ENCODE measurements at places on chromosomes 13 and 19.
A peak's percentile ranks its signal among the peaks of the same experiment; 100 is the strongest.

DNA sequence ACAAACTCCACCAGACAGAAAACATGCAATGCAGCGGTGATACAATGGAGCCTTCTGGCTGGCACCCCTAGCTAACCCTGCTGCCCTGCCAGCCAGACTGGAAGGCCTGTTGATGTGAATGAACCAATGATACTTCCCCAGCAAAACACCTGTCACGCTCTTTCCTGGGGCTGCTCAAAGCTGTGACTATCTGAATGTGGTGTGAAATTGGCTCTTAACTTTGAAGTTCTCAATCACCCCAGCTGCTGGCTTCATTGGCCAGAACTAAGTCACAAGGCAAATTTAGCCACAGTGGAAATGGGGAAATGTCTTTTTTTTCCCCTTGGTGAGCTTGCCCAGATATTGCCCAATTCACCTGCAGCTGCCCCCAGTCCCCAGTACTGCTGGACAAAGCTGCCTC lies 147.3 kb downstream of the SLC7A1 start:
- DNase-seq, result no peak

DNA sequence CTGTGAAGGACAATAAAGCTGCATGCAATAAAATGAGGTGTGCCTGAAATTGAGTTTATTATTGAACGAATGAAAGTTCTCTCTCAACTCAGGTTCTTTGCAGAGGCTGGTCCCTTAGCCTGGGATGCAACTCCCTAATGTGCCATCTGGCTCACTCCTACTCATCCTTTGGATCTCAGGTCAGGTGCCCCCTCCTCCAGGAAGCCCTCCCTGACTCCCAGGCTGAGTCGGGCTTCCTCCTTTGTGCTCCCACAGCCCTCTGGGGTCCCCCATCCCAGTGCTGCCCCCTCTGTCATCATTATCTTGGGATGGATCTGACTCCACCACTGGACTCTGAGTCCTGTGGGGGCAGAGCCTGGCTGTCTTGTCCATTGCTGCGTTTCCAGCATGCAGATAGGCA lies 2.7 kb upstream of the IRGC start:
- no peak for DNase-seq

GRCh38 chr13:46572752-46573431 lies 19.9 kb downstream of the LRCH1 start:
- no peak for DNase-seq

- DNase-seq, result no peak
These were observed 52.6 kb upstream of the RCBTB2 start for GRCh38 chr13:48585456-48585840.

- no peak for DNase-seq
These were observed 7.5 kb upstream of the ADAMTS10 start for GRCh38 chr19:8617984-8618383.

DNA sequence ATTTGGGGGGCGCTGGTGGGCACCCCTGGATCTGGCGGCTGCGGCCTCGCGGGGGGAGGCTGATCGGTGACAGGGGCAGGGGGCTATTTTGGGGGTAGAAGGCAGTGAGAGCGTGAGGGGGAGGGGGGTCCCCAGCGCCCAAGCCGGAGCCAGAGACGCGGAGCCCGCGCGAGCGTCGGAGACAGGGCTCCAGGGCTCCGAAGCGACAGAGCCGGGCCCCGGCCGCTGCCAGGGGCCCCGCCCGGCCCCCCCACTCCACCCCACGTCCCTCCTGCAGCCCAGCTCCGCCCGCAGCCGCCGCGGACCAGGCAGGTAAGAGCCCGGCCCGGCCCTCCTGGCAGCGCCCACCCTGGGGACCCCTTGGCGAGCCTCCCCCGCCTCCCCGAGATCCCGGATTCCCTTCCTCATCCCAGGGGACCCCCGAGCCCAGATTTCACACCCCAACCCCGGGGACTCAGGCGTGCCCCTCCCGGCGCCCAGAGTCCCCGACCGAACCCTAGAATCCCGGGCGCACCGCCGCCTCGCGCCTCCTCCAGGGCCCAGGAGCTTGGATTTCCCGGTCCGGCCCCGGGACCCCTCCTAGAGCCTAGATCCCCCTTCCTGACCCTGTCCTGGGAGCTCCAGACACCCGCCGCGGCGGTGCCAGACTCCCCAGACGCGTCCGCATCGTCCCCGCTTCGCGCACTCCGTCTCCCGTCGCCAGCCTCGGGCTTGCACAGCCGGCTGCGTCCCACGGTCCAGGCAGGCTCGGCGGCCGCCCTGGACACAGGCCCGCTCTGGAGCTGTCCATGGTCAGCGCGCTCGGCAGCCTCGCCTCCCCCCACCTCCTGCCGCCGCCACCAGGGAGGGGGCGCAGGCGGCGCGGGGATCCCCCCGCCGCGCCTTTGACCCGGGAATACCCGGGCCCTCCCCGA lies at the start of gene PPFIA3:
PPFIA3 (plus strand) TSS at position 134 of the 914 bp plus-strand sequence. CDS start 8,330 bp downstream, outside the sequence.
- DNase-seq, result peak; percentile 24

DNA sequence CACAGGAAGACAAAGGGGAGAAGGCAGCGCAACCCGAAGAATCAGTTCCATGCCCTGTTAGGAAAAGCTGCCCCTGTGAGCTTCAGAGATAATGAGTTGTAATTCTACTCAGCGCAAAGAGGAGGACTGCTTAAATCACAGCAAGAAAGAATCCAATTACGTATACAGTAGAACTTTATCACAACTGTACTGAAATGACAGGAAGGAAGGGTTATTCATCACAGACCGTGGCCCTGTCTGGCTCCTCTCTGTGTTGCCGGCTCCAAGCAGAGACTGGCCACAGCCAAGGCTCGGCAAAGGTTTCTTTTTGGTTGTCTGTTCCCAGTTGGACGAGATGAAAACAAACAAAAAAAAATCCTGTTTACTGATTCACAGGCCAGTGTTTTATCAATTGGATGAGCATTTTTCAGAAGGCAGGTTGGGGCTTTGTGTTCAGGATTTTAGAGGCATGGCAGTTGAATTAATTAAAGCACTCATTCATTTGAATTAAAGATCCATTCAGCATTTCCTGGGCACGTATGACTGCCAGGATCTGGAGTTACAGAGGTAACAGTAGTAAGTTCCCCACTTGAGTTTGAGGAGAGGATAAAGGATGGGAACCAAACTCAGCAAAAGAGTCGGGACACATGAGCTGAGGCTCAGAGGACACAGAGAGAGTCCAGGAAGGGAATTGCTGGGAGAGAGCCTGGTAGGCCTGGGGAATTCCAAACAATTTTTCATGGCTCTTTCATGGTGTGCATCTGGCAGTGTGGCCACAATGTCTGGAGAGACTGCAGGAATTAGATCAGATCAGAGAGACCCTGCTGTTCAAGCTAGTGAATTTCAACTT lies 341.0 kb downstream of the DNAJC15 start:
- DNase-seq, result peak; percentile 43

- no peak for DNase-seq
These were observed 801.1 kb downstream of the SLITRK5 start for GRCh38 chr13:88472316-88472715.

DNA sequence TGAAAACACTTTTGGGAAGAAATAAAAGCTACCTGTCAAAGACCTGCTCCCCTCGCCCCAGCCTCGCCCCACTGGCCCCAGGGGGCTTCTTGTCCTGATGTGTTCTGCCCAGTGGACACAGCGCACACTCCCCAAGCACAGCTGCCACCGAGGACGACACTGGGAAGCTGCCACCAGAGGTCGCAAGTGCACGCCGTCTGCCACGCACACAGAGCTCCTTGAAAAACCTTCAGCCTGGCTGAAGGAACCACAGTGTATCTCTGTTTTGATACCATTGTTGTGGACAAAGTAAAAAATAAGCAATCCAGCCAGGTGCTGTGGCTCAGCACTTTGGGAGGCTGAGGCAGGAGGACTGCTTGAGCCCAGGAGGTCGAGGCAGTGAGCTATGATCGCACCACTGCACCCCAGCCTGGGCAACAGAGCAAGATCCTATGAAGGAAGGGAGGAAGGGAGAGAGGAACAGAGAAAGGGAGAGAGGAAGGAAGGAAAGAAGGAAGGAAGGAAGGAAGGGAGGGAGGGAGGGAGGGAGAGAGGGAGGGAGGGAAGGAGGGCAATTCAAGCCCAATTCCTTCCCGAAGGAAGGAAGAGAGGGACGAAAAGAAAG lies 57.3 kb downstream of the CEBPG start:
- DNase-seq, result peak; percentile 54

DNA sequence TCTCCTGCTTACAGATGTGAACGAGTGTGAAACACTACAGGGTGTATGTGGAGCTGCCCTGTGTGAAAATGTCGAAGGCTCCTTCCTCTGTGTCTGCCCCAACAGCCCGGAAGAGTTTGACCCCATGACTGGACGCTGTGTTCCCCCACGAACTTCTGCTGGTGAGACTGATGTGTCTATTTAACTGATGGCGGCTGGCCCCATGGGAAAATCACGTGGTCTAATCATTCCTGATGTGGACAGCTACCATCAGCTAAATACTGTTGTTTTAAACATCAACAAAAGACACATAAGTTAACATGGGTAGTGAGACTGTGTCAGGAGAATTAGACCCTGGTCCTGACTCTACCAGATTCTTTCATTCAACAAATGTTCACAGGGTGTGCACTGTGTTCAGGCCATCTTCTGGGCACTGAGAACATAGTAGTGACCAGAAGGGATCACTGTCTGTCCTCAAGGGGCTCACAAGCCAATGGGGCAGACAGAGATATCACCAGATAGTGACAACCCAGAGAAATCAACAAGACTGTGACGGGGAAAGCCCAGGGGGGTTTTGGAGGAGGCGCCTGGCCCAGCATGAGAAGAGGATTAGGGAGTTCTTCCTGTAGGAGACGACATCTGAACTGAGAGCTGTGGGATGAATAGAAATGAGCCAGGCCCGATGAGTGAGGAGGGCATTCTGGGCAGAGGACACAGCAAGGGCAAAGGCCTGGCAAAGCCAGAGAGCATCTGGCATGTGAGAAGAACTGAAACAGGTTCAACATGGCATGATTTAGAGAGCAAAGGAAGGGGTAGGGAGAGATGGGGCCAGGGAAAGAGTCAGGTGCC lies 18.4 kb downstream of the LTBP4 start:
- no peak for DNase-seq

GRCh38 chr13:49502954-49503353 lies 7.2 kb downstream of the PHF11 start:
- DNase-seq, result no peak

DNA sequence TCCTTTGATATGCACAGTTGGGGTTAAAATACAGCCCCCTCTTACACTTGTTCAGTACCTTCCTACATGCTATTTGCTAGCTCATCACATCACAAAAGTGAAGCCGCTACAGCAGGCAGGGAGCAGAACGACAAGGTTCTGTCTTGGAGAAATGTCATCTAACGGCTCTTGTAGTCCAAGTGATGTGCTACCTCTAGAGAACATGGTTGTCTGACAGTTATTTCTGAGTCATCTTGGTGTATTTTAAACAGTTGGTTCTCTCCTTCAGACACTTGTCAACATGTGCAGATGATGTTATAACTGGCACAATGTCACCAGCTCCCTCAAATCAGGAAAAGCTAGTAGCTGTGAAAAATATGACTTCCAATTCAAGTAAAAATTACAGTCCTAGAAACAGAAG lies 865.0 kb downstream of the PCDH9 start:
- no peak for DNase-seq

- peak; percentile 86 for DNase-seq
These were observed 29.8 kb upstream of the SPACA7 start for GRCh38 chr13:112346173-112346898.

- DNase-seq, result no peak
These were observed 11.2 kb upstream of the ARHGEF18 start for GRCh38 chr19:7337380-7338194.

DNA sequence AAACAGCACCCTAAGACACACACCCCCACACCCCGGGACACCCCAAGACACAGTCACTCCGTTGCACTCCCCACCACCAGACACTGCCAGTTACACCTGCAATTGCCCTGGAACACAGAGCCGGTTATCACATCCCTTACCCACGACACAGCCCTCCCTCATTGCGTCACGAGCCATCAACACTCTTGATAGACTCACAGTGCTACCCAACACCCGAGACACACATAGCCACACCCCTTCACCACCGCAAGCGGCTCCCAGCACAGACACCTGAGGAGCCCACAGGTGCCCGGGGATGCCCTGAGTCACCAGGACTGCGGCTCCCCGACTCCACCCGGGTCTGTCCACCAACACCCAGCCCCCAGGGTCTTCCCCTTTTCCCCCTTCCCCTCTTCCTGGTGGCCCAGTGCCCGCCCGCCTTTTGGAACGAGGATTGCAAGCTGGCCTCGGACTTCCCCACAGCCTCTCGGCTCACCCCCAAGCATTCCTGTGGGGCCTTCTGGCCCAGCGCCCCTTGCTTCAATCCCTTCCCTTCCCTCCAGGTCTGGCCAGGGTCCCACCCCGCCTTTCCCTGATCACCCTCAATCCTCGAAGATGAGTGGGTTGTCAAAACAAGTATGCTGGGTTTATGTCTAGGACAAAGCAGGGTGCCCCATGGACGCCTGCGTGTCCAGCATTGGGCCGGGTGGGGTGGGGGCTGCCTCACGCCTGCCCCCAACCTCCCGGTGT lies 1.7 kb upstream of the PTGER1 start:
- no peak for DNase-seq

GRCh38 chr19:33332248-33332647 lies 29.9 kb upstream of the CEBPA start:
- no peak for DNase-seq

- DNase-seq, result no peak
These were observed 550.5 kb downstream of the IRS2 start for GRCh38 chr13:109235901-109236300.

- DNase-seq, result peak; percentile 41
These were observed 19.3 kb downstream of the GADD45B start for GRCh38 chr19:2495130-2495641.

DNA sequence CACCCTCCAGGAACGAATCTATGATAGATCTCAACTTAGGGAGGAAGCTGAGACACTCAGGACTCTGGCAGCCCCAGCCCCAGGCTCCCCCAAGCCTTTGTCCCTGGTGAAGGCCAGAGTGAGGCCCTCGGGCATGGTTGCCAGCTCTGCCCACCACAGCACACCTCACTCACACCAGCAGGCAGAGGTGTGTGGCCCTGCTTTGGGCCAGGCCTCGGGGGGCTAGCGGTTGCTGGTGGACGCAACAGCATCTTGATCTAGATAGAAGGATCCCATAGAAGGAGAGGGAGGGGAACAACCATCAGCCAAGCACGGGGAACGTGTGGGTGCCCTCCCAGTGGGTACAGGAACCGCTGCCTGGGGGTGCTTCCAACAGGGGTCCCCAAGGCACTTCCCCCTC lies 36.7 kb downstream of the DNMT1 start:
- no peak for DNase-seq

GRCh38 chr13:20074966-20075365 lies 85.9 kb downstream of the GJA3 start:
- no peak for DNase-seq

GRCh38 chr13:25886438-25887214 lies 165.2 kb downstream of the SHISA2 start:
- no peak for DNase-seq

GRCh38 chr19:17946965-17947784 lies 14.4 kb downstream of the CCDC124 start:
- no peak for DNase-seq
